ENCODE measurements at places on chromosomes 2 and 18.

- DNase-seq = no peak
Measured at GRCh38 chr2:174634130-174635014, 36.8 kb upstream of the WIPF1 start.

DNA sequence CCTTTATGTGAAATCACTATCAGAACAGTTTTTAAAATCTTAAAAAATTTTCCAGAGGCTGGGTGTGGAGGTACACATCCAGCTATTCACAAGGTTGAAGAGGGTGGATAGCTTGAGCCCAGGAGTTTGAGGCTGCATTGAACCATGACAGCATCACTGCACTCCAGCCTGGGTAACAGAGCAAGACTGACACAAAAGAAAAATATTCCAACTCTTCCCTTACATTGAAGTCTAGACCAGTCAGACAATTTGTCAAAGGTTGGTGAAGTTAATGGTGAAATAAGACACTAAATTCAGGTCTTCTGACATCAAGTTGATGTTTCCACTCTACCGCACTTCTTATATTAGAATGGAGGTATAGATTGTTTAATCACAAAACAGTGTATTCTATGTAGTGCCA, 52.8 kb downstream of the HYCC2 start:
- DNase-seq = peak; percentile 43

DNA sequence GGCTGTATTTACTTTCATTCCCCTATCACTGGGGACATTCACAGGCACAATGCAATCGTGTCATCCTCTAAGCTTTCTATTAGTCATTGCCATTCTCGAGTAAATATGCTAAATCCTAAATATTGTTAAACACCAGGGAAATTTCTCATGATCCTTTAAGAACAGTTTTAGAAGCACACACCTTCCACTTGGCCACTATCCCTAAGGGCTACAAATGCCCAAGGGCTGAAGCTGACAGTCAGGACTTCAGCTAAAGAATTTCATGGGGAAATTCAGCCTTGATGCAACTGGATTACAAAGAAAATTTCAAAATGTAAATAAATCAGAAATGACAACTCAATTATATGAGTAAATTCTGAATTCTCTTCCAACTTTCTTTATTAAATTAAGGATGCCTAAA, 163.1 kb upstream of the PID1 start:
- no peak for DNase-seq

- no peak for DNase-seq
Measured at GRCh38 chr2:228590681-228591080, 409.2 kb upstream of the SPHKAP start.

DNA sequence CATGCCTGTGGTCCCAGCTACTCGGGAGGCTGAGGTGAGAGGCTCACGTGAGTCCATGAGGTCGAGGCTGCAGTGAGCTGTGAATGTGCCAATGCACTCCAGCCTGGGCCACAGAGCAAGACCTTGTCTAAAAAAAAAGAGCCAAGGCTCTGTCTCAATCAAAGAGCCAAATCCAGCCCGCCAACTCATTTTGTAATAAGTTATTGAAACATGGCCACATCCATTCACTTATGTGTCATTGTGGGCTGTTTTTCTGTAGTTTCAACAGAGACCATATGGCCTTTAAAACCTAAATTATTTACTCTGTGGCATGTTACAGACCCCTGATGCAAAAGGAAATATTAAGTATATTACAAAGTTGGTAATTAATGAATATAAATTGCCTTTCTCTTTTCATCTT, 60.8 kb downstream of the GPR39 start:
- DNase-seq = no peak

GRCh38 chr2:156079845-156080244, 252.7 kb downstream of the NR4A2 start:
- no peak for DNase-seq

DNA sequence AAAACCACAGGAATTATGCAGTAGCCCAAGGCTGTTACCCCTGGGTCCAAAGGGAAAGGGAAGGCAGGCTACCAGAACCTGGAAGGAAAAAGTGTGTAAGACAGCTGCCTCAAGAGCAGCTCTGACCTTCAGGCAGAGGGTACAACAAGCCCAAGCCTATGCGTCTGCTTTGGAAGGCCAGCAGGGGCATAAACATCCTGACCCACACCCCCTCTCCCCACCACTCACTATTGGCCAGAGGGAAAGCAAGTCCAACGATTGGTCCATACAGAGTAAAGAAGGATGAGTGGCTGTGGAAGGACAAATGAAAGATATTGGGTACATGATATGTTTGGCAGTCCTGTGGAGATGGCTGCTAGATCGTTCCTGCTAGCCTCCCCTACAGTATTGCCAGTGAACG, 227.6 kb upstream of the HNRNPA3 start:
- DNase-seq = no peak

GRCh38 chr18:78542204-78542603, 437.4 kb upstream of the SALL3 start:
- DNase-seq = no peak

GRCh38 chr2:201223089-201224073, 37.0 kb upstream of the CASP8 start:
- no peak for DNase-seq

DNA sequence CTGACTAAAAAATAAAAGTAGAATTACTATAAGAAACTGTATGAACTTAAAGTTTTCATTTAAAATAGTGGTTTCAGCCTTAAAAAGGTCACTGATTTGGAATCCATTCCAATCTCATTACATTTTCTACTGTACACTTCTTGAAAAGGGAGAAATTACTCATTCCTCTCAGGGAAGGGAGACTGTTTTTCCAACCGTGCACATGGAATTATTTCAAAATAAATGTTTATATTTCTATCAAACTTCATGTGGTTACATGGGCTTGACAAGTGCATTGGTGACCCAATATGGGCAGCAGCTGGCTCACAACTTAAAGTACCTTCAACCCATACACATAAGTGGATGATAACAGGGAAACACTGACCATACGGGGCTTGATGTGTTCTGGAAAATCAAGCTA, 324.5 kb upstream of the THUMPD2 start:
- DNase-seq = no peak

DNA sequence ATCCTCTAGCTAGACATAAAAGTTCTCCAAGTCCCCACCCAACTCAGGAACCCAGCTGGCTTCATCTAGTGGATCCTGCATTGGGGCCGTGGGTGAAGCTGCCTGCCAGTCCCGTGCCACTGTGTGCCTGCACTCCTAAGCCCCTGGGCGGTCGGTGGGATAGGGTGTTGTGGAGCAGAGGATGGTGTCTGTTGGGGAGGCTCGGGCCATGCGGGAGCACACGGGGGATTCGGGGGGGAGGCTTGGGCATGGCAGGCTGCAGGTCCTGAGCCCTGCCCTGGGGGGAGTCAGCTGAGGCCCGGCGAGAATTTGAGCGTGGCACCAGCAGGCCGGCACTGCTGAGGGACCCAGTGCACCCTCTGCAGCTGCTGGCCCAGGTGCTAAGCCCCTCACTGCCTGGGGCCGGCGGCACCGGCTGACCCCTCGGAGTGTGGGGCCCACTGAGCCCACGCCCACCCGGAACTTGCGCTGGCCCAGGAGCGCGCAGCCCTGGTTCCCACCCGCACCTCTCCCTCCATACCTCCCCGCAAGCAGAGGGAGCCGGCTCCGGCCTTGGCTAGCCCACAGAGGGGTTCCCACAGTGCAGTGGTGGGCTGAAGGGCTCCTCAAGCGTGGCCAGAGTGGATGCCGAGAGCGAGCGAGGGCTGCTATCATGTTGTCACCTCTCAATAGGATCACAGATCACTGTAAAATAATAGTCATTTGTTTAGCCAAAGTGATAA, 86.4 kb downstream of the ARL6IP6 start:
- DNase-seq = no peak

- no peak for DNase-seq
Measured at GRCh38 chr2:226754821-226755604, 44.6 kb downstream of the IRS1 start.

- no peak for DNase-seq
Measured at GRCh38 chr18:13548106-13548819, 178.1 kb downstream of the FAM210A start.

DNA sequence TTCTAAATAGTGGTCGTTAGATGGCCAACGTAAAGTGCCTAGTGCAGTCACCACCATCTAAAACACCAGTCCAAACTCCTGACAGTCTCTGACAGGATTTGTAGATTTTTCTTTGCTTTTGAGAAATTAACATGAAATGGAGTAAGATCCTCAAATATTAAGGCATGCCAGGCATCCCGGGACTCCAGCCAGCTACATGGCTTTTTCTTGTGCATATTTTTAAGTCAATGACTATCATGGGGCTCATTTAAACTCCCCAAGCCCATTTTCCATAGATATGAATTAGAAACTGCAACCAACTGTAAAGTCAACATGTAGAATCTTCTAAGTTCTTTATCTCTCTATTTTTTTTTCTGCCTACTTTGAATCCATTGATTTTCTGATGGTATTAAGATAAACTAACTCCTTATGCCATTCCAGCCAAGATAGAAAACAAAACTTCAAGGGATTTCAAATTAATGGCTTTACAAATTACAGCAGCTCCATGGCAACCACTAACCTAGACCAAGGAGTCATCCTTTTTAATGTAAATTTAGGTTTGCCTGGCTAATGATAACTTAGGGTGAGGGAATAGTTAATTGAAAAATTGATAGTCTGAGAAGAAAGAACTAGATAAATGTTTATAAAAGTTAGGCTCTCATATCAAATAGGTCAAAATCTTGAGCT, 764.1 kb upstream of the NXPH2 start:
- peak; percentile 77 for DNase-seq

GRCh38 chr2:70936165-70936978, 672 bp downstream of the ATP6V1B1 start:
- no peak for DNase-seq
